Uterus (tissue), 4 donors: ENCODE measurements at places on chromosomes 5 and 9. TPM values are rescaled to one million over a fixed set of nuclear protein-coding genes. Genes with fewer than 3 reads are reported as not detected.

C5 gene
- 11.7 TPM for total RNA-seq

DNA sequence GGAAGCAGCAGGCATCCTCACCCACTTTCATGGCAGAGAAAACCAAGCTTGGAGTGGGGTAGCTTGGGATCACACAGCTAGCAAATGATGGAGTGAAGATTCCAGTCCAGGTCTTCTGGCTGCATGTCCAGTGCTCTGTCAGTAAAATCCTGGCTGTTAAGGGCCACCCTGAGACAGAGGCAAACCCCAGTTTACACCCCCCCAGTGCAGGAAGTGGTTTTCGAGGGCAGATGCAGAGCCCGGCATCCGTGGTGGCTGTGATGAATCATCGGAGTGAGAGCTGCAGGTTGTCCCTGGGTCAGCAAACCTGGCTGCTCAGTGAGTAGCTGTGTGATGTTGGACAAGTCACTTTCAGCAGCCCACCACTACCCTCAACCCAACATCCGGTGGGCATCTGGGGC lies 115.4 kb downstream of the RGS3 start:
- no peak overlapping the region for H3K27ac ChIP-seq
- no peaks in the 10 kb centered on the region for H3K4me1 ChIP-seq
- no peak overlapping the region for H3K4me3 ChIP-seq
- no peaks in the 10 kb centered on the region for H3K36me3 ChIP-seq
- DNase-seq, result no peak
- H3K27me3 ChIP-seq, result no peaks in the 10 kb centered on the region

GFPT2 gene
- 23.6 TPM for total RNA-seq

SUSD3 gene
- total RNA-seq, result 52.7 TPM

DNA sequence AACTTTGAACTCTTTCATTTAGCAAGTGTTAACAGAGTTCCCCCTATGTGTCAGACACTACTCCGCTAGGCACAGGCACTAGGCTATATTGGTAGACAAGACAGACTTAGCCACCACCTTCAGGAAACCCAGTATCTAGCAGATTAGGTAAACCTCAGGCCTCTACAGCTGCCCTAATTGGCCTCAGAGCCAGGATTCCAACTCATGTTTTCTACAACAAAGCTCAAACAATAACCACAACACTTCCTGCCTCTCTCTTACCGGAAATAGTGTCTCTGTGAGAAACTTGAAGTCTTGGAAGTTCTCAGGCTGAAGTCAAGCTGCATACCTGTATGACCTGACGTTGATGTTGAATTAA lies 116.6 kb upstream of the SLC44A1 start:
- H3K36me3 ChIP-seq, result no peaks in the 10 kb centered on the region
- H3K4me1 ChIP-seq, result no peaks in the 10 kb centered on the region
- H3K27me3 ChIP-seq, result no peaks in the 10 kb centered on the region
- H3K27ac ChIP-seq, result no peak overlapping the region
- DNase-seq, result no peak

- no peaks in the 10 kb centered on the region for H3K27me3 ChIP-seq
- H3K27ac ChIP-seq, result no peak overlapping the region
- DNase-seq, result no peak
- no peaks in the 10 kb centered on the region for H3K4me1 ChIP-seq
- H3K4me3 ChIP-seq, result no peak overlapping the region
Observed at GRCh38 chr9:36764364-36765076, 191.8 kb downstream of the MELK start.

IFNA21 gene
- not detected for total RNA-seq
